ENCODE measurements at places on chromosomes 16 and 17.

DNA sequence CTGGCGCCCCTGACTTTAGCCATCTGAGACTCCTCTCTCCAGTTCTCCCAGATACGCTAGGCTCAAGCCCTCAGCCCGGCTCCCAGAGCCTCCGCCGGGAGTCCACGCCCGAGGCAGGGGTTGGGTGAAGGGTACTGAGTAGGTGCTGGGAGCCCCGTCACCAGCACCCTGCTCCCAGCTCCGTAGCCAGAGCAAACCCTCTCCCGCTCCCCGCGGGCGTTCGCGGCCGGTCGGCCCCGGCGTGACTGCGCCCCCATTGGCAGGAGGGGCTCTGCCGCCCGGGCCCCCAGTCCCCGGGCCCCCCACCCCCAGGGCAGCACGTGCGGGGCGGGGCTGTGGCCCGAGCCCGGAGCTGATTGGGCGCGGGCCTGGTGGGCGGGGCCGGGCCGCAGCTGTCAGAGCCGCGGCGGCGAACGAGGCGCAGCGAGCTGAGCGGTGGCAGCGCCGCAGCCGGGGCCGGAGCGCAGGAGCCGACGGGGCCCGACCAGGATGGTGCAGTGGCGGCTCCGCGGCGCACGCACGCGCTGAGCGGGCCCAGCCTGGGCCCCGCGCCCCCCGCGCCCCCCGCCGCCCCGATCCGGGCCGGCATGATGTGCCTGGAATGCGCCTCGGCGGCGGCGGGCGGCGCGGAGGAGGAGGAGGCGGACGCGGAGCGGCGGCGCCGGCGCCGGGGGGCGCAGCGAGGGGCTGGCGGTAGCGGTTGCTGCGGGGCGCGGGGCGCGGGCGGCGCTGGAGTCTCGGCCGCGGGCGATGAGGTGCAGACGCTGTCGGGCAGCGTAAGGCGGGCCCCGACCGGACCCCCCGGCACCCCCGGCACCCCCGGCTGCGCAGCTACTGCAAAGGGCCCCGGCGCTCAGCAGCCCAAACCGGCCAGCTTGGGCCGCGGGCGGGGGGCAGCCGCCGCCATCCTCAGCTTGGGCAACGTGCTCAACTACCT, at the start of gene SPNS2:
Gene SPNS2 (plus strand): TSS at position 421 of the 937 bp plus-strand sequence. CDS start 167 bp downstream, at position 588.
- DNase-seq = peak; percentile 35

DNA sequence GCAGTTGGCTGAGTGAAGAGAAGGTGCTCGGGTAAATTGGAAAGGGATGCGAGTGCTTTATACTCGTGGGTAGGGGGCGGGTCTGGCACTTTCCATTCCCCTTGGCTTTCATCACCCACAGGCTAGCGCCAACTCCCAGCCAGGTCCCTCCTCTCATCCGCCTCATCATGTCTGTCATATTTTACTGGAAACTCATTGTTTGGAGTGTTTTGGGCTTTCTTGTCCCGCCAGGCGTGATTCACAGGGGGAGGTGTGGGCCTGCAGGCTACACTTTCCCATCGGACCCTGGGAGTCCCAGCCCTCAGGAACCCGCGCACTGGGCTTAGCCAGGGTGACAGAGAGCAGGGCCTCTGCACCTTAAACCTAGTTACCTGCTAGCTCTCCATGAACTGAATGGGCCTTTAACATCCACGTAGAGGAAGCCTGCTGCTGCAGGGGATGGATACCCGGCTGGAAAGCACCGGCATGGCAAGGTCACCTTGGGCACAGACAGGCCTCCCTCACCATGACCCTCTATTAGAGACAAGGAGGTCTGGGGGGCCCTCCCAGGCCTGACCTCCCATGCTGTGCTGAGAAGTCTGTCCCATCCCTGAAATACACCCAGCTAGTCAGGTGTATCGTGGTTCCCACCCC, at the start of gene KRT14:
Gene KRT14 (minus strand): TSS at position 33 of the 633 bp plus-strand sequence. CDS start 61 bp downstream, outside the sequence.
- no peak for DNase-seq

- DNase-seq = no peak
Measured at GRCh38 chr17:67125924-67126323, 81.6 kb downstream of the CACNG1 start.

DNA sequence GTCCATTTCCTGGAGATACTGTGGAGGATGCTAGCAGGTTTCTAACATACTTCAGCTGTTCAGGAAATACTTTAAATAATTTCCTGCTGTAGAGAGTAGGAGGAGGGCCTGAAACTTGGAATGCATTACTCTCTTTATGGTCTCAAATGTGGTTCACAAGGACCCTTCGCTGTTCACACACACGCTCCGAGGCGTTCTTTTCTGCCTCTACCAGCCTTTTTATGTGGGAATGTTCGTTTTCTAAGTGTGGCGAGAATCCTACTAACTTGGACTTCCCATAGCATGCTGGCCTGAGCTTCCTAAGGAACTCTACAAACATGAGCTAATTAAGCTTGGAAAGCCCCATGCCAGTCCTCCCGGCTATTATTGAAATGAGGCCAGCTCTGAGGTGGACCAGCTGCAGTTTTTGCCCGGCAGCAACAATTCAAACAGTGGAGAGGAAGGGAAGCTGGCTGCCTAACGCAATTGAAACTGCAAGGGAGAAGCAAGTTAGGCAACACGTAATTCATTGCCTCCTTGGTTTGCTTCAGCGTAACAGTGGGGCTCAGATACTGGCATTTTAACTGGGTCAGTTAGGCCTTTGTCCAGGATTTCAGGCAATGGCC, 18.9 kb downstream of the KPNA2 start:
- no peak for DNase-seq

GRCh38 chr16:73735954-73736353, 560.7 kb upstream of the PSMD7 start:
- no peak for DNase-seq

- no peak for DNase-seq
Measured at GRCh38 chr17:44039829-44040635, 25.3 kb upstream of the TMEM101 start.

GRCh38 chr17:80964859-80965580, 26.6 kb upstream of the CHMP6 start:
- DNase-seq = no peak

DNA sequence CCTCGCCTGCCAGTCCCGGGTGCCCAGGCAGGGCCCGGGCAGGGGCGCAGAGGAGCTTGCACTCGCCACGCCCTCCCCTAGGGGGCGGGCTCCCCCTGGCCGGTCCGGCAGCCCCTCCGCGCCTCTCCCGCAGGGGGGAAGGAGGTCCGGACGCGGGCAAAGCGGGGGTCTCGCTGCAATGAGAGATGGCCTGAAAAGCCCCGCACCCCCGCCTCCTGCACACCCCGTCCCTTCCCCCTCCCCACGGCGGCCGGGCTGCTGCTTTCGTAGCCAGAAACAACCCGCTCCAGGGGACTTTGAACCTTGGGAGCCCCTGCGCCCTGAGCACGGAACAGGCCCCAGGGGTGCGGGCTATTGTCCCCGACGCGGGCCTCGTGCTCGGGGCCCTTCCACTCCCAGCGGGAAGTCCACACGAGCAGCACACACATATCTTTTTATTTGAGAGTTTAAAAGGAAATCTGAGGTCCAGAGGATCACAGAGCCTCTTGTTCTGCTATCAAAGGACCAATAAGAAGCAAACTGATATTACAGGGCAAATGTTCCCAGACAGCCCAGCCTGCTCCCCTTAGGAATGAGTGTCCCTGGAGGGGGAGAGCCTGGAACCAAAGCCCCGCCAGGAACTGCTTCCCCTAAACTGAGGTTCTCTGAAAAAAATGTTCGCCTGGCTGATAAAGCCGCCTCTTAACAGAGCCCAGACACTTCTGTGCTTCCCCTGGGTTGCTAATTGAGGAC, 5.8 kb upstream of the CBX4 start:
- DNase-seq = no peak

- no peak for DNase-seq
Measured at GRCh38 chr17:30296499-30297080, 4.8 kb upstream of the BLMH start.

GRCh38 chr17:1882836-1883235, 53.0 kb downstream of the RPA1 start:
- DNase-seq = no peak

DNA sequence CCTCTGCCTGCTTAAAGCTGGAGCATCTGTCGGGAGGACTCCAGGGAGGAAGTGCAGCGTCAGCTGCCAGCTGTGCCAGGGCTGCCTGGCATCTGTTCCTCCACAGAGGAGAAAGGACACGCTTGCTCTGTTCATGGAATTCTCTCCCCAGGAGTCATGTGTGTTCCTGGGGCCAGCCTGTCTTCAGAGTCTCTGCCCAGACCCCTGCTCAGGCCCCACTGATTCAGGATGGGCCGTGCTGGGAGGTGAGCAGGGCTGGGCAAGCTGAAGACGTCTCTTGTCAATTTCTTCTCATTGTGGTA, 24.2 kb downstream of the CRISPLD2 start:
- no peak for DNase-seq

DNA sequence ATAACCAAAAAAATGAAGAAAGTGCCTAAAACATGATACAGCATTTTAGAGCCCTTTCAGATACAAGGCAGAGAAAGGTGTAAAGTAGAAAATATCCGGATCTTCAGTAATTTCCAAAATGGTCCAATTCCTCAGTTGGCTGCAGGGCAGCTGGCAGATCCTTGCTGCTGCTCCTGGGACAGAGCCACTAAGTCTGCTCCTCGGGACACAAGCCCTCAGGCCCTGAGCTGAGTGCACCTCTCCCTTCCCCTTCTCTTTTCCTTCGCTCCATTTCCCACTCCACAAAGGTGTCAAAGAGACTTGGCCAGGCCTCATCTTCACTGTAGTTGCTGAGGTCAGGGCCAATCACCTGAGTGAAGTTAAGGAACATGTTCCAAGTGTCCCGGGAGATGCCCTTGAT, 40.5 kb downstream of the DCUN1D3 start:
- no peak for DNase-seq

DNA sequence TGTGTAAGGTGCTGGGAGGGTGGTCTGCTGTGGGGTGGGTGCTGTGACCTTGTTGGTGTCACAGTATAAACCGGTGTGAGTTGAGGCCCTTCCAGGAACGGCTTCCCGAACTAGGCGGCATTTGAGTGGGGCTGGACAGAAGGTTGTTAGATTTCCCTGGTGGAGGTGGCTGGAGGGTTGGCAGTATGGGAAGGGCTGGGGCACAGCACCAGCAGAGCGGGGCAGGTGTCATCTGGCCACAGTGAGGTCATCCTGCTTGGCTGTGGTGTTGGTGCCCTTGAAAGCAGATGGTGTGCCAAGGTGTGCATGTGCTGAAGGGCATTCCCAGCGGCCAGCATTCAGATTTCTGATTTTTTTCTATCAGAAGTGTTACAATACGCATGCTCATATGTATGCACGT, 28.1 kb downstream of the BANP start:
- no peak for DNase-seq

DNA sequence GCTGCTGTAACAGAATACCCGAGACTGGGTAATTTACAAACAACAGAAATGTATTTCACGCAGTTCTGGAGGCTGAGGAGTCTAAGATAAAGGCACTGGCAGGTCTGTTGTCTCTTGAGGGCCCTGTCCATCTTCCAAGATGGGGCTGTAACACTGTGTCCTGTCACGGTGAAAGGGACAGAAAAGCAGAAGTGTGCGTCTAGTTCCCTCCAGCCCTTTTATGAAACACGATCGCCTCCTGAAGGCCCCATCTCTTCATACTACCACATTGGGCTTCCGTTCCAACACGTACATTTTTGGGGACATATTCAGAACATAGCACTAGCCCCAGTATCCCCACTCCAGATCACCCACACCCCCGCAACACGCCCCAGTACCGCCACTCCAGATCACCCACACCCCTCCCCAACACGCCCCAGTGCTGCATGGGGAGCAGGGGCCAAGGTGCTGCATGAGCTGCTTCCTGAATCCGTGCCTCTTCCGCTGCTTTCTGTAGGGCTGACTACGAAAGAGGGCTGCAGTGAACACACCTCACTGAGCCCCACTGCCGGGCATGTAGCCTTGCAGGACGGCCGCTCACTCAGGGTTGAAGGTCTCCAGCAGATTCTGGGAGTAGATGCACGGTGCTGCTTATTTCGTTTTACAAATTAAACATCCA, 91.9 kb downstream of the RPTOR start:
- no peak for DNase-seq

- no peak for DNase-seq
Measured at GRCh38 chr16:30395155-30395991, at the start of gene ZNF48. ZNF48 (plus strand) TSS chr16:30395420; CDS start chr16:30395795, 375 bp downstream.

DNA sequence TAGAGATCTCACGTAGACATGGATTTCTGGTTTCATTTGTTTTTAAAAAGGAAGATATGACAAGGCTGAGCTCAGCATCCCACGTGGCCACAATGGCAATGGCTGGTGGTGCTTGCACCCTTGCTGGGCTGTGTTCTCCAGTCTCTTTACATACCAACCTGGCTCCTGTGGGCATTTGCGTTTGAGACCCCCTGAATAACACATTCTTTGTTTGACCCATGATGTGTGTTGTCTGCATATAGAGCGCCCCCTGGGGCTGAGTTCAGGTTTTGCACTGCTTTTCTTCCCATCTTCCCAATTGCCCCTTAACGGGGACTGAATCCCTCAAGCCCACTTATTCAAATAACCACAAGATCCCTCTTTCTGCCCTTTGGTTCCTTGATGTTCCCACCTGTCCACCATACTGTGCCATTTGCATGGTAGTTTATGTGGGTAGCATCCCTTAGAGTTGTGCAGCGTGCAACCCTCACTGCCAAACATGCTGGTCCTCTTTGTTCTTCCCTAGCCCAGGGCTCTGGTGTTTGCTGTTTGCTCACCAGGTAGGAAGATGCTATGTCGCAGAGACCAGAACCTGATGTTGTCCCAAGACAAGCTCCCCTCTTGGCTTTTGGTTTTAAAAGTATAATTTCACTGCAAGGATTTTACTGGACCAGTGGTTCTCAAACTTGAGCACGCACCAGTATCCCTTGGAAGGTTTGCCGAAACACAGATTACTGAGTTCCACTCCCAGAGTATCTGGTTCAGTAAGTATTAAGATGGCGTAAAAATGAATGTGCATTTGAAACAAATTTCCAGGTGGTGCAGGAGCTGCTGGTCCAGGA, 38.5 kb upstream of the NKD1 start:
- DNase-seq = peak; percentile 26

GRCh38 chr17:48113201-48113676, 5.7 kb downstream of the SNX11 start:
- DNase-seq = no peak

GRCh38 chr17:32596206-32596605, 109.4 kb downstream of the CDK5R1 start:
- DNase-seq = no peak

DNA sequence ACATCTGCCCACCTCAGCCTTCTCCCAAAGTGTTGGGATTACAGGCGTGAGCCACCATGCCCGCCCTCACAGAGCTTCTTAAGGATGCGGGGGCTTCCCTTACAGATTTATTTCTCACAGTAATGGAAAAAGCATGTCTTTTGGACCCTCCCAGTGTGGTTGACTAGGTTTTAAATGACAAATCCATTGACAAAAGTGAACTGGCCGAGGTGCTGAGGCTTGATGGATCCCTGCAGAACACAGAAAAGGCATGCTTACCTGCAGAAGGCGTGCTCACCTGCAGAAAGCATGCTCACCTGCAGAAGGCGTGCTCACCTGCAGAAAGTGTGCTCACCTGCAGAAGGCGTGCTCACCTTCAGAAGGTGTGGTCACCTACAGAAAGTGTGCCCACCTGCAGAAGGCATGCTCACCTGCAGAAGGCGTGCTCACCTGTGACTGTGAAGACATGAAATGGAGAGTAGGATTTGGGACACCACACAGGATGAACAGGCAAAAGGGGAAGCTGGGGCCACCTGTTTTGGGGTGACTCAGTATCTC, 15.1 kb upstream of the BBS2 start:
- DNase-seq = no peak

DNA sequence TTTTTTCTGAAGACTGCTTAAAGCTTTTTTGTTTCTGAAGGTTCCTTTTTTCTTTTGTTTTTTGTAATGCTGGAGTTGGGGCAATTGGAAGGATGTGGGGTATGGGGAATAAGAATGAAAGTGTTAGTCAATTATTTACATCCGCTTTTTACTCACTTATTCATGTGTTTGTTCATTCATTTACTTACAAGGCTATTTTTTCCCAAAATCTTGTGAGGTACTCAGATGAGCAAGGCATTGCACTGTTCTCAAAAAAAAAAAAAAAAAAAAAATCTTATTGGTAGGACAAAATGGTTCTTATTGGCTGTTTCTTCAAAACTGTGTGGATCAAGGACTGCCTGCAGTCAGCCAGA, 55.7 kb downstream of the PLD6 start:
- DNase-seq = no peak
